ENCODE measurements at places on chromosomes 5 and 9.

DNA sequence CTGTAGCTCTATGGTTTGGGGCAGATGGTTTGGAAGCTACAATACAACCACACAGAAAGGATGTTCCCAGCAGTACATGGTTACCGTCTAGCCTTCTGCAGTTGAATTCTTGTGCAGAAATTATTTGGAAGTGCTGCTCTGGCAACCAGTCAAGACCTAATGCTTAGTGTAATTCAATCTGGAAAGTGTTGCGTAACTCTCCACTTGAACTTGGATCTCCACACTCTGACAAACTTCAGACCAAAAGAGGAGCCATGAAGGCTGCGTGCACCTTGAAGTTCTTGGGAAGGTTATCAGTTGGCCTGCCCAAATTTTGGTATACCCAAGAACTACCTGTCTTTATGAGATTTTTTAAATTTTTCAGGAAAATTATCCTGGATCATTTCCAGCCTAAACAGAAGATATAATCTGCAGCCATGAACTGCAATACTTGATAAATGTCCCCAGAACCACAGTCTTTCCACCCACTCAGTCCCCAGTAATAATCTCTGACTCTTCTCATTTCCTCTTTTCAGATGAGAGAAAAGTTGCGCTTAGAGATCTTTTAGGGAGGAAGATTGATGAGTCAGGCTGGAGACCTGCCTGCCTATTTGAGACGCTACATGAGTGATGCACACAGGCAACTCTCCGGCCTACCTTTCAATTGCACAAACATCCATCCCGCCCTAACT is 159.9 kb downstream of the FANCC start:
- DNase-seq, result no peak

DNA sequence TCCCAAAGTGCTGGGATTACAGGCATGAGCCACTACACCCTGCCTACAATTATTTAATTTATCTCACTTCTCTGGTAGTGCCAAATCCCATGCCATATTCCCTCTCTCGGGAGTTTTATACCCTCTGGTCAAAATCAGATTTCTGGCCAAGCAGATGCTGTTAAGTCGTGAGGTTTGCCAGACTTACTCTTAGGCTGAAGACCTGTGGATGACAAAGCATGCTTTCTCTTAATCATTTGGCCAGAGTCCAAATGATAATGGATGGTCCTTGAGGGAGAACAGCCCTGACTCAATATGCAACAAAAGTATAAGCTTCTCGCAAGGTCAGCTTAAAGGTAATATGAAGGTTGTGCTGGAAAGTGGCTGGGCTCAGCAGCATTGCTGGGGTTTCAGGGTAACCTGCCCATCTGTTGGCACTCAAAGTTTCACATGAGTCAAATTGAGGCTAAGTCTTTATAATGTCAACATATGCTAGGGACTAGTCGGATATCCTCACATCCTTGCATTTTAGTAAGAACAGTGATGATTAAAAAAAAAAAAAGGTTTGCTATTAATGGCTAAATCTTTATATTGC is 280.1 kb downstream of the KIF4B start:
- no peak for DNase-seq

DNA sequence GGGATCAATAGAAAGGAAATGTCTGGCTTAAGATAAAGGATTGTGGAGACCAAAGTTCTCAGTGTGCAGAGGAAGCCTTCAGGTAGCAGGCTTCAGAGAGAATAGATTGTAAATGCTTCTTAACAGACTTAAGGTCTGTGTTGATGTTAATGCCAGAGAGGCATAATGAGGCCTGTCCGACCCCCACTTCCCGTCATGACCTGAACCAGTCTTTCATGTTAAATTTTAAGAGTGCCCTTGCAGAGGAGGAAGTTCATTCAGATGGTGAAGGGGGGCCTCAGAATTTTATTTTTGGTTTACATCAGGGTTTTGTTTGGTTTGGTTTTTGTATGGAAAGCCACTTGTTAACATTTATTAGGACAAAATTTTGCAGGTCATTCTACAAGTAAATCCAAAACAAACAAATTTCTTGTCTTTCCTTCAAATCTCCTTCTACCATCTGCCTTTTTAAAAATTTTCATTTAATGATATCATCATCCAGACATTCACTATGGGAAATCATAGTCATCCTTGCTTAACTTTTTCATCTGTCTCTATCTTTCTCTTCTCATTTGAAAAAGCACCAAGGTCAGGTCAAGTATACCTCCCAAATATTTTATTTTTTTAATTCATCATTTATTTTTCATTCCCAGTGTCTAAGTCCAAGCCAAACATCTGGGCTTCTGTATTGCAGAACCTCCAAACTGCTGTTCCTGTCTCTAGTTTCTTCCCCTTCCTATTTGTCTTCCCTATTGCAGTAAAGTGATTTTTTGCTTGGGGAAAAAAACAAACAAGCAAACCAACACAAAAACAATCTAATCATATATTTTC is 6.9 kb upstream of the ABCA1 start:
- no peak for DNase-seq

- DNase-seq, result no peak
Measured at GRCh38 chr5:43676083-43676840, 73.3 kb downstream of the NNT start.

GRCh38 chr5:1800472-1801221 is 560 bp upstream of the NDUFS6 start:
- DNase-seq, result peak; percentile 48
